NCI-H1694 (cell line): ENCODE measurements at places on chromosomes 7 and 10.
A peak's percentile ranks its signal among the peaks of the same experiment; 100 is the strongest.

- no peak for DNase-seq
These were observed 10.9 kb downstream of the CUL2 start for GRCh38 chr10:35079265-35079664.

DNA sequence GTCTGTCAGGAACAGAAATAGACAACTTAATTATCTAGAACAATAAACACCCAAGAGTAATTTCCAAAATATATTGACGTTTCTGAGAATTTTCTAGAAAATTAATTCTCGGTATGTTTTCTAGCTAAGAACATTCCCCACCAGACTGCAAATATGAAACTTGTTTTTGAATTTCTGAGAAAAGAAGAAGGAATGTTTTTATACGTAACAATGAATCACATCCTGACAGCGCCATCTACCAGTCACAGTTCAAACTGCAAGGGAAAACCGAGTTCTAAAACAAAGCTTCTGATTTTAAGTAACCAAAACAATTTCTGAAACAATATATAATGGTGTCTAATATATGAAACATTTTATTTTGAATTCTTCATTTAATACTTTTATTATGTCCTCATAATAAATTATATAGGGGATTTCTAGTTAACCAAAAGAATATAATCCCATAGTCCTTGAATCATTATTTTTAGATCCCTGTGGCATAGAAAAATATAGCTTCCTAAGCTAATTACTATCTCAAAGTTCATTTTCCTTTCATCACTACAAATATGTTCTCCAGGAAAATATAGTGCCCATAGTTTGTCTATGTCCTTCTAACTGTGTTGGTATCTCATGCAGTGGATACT, 34.5 kb upstream of the MEOX2 start:
- peak; percentile 35 for DNase-seq

DNA sequence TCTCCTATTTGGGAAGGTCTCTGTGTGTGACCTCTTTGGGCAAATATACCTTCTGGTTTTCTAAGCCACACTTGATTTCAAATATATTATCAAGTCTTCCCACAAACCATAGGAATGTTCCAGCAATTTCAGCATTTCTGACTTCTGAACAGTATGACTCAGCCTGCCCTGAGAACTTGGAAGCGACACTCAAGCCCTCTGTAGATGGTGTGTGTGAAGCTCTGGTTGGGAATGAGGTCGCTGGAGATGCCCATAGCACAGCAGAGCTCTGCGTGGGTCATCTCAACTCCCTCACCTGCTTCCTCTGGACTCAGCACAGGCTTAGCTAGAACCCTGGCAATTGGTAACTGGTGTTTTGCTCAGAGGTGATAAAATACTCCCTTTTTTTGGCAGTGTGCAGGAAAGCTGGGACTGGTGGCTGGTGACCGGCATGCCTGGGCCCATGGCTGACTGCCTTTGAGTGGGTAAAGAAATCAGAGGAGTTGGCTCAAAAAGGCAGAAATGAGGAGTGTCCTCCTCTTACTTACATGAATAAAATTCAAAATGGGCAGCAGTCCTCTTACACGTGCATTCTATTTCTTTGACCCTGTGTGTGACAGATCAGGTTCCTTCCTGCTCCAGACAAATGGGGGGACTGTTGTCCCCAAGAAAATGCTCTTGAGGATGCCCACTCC, 87.5 kb upstream of the NRP1 start:
- no peak for DNase-seq

DNA sequence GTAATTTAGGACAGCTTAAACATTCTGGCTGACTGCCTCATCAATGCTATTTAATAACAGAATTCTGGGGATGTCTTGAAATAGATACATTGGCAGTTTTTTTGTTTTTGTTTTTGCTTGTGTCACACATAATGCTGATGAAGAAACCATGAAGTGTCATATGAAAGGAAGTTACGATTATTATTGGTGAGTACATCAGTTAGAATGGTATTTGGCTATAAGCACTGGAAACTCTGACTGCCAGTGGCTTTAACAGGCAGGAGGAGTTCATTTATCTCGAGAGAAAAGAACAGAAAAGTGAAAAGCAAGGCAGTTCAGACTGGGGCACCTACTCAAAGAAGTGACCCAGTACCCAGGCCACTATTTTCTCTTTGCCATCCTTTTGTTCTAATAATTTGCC, 18.1 kb downstream of the LSM8 start:
- no peak for DNase-seq

DNA sequence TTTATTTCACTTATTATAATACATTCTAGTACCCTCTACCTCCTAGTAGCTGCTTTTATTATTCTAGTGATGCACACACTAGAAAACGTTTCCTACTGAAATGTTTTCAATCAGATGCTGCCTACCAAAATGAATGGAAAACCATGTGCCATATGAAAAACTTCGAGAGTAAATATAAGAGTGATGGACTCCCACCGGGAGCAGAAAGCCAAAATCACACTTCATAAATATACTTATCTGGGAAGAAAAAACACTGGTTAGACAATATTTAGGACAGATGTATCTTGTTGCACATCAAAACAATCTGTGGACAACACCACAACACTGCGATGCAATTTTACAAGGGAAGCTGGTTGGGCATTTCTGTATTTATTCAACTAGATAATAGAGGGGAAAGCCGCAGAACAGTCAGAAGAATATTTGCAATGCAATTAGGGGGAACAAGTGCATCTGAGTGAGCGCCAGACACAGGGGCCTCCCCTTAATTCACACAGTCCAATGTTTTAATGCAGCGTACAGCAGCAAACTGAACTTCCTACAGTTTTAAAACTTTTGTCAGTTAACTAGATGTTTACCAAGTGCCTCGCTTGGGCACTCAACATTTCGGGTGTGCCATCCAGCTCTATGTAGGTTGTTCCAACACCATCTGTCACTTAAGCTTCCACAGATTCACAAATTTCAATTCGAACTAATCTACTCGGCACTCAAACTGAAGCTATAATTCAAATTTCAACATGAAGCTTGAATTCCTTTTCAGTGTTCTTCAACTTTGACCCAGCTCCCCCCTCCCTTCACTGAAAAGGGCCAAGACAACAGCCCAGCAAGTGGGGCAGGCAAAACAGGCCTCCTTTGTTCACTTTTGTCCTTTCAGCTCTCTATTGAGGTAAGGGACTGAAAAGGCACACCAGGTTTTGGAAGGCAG, 7.4 kb downstream of the NRCAM start:
- DNase-seq = peak; percentile 52

- no peak for DNase-seq
These were observed 83.1 kb downstream of the CTNNA3 start for GRCh38 chr10:67612577-67613537.

DNA sequence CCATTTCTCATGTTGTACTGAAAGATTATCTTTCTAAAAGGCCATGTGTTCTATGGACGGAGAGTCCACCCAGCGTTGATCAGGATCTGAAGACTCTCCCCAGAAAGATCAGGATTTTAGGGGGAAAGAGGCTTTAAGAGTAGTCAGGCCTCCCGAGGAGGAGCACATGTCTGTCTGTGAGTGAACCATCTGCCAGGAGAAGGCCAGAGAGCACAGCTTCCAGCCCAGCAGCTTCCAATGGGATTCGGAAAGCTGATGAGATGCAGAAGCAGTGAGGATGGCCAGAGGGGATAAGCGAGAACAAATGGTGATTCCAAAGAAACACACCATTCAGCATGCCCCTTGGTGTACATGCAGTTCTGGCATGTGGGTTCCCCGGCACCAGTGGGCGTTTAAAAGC, 88.5 kb upstream of the TCERG1L start:
- DNase-seq = no peak

DNA sequence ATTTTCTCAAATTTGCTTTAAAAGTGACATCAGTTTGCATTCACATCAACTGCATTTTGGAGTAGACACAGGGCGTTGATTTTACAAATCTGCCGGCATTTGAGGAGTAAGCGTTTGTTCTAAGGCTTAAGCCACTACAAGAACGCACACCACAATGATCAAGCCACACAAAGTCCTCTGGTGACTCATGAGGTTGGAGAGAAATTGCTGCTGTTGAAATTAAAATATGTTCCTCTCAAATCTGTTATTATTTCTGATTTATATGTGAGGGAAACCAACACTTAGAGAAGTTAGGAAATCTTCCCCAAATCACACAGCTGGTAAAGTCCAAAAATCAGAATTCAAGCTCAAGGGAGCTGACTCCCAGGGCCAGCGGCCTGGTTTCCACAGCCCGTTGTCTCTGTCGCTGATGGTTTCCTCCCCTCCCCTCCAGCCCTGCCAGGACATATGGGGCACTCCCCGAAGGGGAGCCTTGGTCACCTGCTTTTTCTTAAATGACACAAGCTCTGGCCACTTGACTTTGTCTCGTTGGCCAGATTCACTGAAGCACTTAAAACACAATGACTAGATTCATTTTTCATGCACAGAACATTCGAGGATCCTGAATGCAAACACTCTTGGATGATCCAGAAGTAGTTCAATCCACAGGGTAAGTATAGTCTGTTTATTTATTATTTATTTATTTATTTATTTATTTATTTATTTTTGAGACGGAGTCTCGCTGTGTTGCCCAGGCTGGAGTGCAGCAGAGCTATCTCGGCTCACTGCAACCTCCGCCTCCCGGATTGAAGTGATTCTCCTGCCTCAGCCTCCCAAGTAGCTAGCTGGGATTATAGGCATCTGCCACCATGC, 29.2 kb upstream of the KLF6 start:
- no peak for DNase-seq

DNA sequence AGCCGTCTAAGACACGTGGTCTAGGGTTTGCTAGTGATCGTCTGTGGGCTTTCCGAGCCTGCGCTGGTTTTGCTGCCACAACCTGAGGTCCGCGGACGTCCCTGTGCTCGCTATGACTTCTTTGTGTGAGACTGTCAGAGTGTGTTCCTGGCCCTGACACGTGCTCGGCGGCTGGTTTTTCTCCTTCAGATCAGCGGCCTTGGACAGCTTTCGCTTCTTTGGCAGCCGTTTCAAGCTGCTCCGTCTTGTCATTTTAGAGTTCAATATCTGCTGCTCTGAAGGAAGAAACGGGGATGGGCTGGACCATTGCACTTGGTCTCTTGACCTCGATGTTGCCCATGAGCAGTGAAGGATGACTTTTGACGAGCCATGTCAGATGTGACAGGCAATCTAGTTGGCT, 147.3 kb downstream of the MGMT start:
- DNase-seq = no peak

GRCh38 chr10:99975106-99975829, 34.5 kb downstream of the DNMBP start:
- DNase-seq = no peak

GRCh38 chr10:71638064-71638821, 81.3 kb downstream of the C10orf105 start:
- no peak for DNase-seq

DNA sequence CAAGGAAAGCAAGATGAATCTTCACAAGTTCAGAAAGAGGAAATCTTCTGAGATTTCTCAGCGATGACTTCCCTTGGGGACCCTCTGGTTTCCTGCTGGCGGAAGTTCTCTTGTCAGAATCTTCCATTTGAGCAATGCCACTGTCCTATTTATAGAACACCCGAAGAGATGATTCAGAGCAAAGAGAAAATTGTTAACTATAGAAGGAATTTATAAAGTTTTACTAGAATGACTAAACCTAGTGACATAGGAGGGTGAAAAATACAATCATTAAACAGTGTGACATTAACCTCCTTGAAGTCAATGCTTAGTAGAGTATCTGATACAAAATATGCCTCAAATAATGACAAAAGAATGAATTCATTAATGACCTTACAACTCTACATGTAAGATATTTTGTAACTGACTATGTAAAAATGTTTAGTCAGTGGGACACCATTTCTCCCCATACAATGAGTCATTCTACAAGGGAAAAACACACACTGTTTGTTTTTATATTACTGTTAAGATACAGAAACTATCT, 206.5 kb upstream of the CNTNAP2 start:
- no peak for DNase-seq

GRCh38 chr10:89580243-89580642, 44.8 kb upstream of the SLC16A12 start:
- no peak for DNase-seq

GRCh38 chr10:106198275-106198674, 966.2 kb downstream of the SORCS1 start:
- no peak for DNase-seq
